ENCODE measurements at places on chromosomes 11 and 22. TPM values are rescaled to one million over a fixed set of nuclear protein-coding genes. Genes with fewer than 3 reads are reported as not detected.

DNA sequence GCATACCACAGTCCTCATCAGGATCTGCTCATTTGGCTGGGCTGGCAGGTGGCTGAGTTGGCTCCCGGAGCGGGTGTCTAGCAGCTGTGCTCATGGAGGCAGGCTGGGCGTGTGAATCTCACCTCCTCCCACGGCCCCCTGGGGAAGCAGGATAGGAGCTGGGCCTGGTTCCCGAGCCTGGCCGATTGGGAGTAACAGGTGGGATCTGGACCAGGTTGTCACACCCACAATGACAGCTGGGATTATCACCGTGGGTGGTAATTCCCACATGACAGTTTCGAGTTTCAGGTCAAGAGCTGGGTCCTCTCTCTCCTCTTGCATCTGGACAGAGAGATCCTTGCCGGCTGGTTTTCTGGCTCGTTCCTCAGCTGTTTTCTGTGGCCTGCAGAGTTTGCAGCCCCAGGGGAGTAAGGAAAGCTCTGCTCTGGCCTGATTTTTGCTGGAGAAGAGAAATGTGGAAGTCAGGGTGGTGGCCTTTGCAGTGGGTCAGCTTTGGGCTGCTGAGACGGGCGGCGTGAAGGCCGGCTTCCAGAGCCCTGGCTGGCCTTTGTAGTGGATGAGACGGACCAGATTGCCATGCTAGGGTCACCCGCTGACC is 57.0 kb downstream of the BCR start:
- H3K27ac ChIP-seq: no peak overlapping the region
- no peak for DNase-seq
- H3K4me1 ChIP-seq: no peaks in the 10 kb centered on the region
- H3K4me3 ChIP-seq: no peak overlapping the region
- no peaks in the 10 kb centered on the region for H3K27me3 ChIP-seq

DNA sequence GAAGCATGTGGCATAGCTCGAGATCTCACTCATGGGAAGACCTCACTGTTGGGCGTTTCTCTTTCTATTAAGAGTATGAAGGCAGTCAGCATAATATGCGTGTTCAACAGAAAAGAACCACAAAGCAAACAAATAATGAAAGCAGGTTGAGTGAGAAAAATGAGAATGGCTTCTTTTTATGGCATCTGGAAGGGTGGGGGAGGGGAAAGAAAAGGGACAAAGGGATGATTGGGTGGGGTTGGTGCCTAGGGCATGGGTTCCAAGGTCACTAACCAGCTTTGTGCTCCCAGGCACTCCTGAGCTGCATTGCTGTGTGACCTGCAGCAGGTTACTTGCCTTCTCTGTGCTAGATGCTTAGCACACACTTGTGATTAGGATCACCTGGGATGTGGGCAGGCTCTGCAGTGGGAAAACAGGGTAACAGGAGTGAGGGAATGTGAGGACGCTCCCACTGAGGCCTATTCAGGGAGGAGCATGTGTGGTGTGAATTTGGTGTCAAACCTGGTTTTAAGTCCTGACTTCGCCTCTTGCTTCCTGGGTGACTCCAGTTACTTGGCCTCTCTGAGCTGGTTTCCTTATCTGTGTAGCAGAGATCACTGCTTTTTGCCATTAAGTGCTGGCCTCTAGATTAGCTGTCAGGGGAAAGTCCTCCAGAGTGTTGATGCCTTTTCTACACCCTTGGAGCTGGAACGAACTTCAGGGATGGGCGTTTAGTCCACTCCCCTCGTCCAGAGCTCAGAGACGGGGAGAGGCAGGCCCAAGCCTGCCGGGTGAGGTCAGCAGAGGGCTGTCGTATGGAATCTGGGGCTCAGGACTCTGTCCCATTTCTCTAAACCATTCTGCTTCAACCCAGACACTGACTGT is 74.8 kb downstream of the KIAA1671 start:
- H3K36me3 ChIP-seq: no peaks in the 10 kb centered on the region
- peaks cover 28% of the 10 kb centered on the region for H3K4me1 ChIP-seq
- H3K27ac ChIP-seq: peak overlapping the region; percentile 68
- H3K27me3 ChIP-seq: no peaks in the 10 kb centered on the region

GRCh38 chr11:125069796-125070195 is 6.7 kb downstream of the SLC37A2 start:
- H3K27ac ChIP-seq: peak overlapping the region; percentile 75
- no peaks in the 10 kb centered on the region for H3K27me3 ChIP-seq
- no peak overlapping the region for H3K4me3 ChIP-seq
- H3K36me3 ChIP-seq: no peaks in the 10 kb centered on the region
- peak; percentile 55 for DNase-seq

GRCh38 chr11:81237139-81237538 is 1496.5 kb downstream of the FAM181B start:
- H3K27me3 ChIP-seq: no peaks in the 10 kb centered on the region
- no peaks in the 10 kb centered on the region for H3K36me3 ChIP-seq
- no peak overlapping the region for H3K4me3 ChIP-seq
- H3K4me1 ChIP-seq: no peaks in the 10 kb centered on the region

The FOLR1 gene
- total RNA-seq: 5.0 TPM

The HOATZ gene
- total RNA-seq: not detected

The SYT9 gene
- not detected for total RNA-seq

Measured in PC-9 (cell line).